ENCODE measurements at places on chromosomes 2 and 18. TPM values are rescaled to one million over a fixed set of nuclear protein-coding genes. Genes with fewer than 3 reads are reported as not detected.

The CELF4 gene
- not detected for total RNA-seq

The DSC3 gene
- total RNA-seq = not detected

The AQP12A gene
- not detected for total RNA-seq

- DNase-seq = no peak
- H3K27ac ChIP-seq = no peak overlapping the region
- H3K4me1 ChIP-seq = no peaks in the 10 kb centered on the region
- H3K4me3 ChIP-seq = no peak overlapping the region
- peaks cover 14% of the 10 kb centered on the region for H3K36me3 ChIP-seq
Measured at GRCh38 chr2:171307560-171307959, 126.2 kb downstream of the METTL8 start.

DNA sequence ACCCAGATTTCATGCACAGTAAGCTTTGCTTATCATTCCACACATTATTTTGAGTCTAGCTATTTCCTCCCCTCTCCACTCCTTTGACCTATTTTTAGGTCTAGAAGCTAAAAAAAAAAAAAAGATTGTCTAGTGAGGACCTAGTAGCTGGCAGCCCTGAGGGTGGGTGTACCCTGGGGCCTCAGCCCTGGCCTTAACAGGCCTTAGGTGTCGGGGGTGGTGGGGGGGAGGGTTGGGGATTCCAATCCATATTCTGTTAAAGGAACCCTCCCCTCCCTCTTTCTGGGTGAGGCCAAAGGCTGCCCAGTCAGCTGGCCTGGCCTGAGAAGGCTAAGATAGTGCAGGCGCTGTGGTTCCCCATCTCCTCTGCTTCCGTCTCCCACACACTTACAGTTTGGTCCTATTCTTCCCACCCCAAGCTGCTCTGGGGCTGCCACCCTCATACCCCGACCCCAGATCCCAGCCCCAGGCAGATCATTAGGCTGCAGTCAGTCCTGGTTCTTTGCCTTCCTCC is 65.5 kb upstream of the HK2 start:
- H3K36me3 ChIP-seq = no peaks in the 10 kb centered on the region
- peaks cover 10% of the 10 kb centered on the region for H3K4me1 ChIP-seq
- H3K27ac ChIP-seq = no peak overlapping the region
- no peak for DNase-seq

DNA sequence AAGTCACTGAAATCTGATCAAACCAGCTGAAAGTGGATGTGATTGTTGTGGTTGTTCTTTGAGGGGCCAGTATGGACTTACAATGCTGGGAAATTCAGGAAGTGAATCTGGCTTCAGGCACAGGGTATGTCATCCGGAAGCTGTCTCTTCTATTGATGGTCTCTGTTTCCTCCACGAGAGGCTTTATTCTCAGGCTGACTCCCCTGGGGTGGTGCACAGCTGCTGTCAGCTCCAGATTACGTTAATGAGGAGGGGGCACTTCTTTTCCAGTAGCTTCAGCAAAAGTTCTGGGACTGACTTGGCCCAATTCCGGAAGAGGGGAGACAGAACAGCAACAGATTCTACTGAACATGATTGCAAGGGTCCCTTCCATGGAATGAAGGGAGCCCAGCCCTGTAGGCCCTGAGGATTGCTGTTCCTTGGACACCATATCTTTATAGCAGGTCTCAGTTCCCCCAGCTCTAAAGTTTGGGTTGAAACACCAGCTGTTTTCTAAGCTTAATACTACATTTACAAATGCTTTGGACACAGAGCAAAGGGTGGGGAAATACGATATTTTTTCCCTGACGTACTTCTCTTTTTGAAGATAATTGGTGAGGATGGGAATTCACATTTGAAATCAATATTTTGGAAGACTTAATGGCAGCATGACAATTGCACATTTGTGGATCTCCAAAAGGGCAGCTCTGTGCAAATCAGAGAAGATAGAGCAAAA is 400.9 kb downstream of the TSN start:
- H3K4me1 ChIP-seq = no peaks in the 10 kb centered on the region
- no peak overlapping the region for H3K27ac ChIP-seq
- no peak overlapping the region for H3K4me3 ChIP-seq

Measured in activated CD4-positive, alpha-beta T cell treated with anti-CD3 and anti-CD28 coated beads, Interleukin-2, amount 10 ng/mL, durations not matched to agents 7 days and 5 days (primary cell).